CD4-positive, CD25-positive, alpha-beta regulatory T cell (primary cell): ENCODE measurements at places on chromosomes 4 and X.

DNA sequence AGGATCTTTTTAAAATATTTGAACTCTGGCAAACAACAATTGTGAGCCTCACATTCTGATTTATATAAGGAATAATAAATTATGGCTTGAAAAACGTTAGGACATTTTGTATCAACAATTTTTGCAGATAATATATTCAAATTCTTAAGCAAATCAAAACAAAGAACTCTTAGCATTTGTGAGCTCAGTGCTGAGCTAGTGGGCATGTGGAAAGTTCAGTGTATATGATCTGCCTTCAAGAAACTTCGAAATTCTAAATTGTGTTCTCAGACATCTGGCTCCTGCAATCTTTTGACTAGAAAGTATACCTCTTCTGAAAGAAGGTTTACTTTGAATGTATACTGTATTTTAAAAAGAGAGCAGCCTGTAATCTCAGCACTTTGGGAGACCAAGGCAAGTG is 122.3 kb upstream of the NEIL3 start:
- DNase-seq: no peak

- DNase-seq: no peak
Measured at GRCh38 chrX:136711147-136711546, 63.2 kb downstream of the CD40LG start.

- DNase-seq: no peak
Measured at GRCh38 chr4:62243895-62244294, 1043.8 kb downstream of the ADGRL3 start.

DNA sequence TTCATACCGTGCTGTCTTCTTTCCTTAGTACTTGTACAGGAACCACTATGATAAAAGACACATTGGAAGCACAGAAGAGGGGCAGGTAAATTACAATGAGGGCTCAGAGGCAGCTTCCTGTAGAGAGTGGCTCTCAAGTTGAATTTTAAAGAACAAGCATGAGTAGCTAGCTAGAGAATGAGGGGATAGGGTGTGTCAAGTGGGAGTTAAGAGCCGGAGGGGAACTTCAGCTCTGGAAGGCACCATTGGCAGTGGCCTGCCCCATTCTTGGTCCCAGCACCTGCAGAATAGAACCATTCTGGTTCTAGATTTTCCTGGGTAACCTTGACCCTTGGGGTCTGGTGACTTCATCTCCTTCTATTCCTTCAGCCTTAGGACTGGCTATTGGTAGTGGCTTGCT is 34.0 kb upstream of the JADE1 start:
- DNase-seq: no peak

- no peak for DNase-seq
Measured at GRCh38 chr4:38672397-38673129, 8.6 kb downstream of the KLF3 start.

DNA sequence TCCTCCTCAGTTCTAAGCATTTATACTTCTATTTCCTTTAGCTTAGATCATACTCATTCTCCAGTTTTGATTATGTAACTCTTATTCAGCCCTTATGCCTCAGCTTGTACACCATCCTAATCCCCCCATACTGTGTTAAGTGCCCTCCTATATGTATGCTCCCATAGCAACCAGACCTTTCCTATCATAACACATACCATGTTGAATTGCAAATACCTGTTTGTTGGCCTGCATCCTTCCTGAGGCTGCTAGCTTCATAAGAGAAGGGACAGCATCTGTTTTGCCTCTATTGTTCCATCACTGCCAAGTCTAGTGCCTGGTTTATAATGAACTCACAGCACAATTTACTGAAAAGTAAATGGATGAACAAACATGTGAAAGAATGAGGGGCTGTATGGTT is 443.7 kb downstream of the CENPC start:
- no peak for DNase-seq

- DNase-seq: no peak
Measured at GRCh38 chrX:107686792-107687191, 58.5 kb downstream of the PRPS1 start.

- no peak for DNase-seq
Measured at GRCh38 chr4:148057516-148057915, 325.6 kb downstream of the ARHGAP10 start.

DNA sequence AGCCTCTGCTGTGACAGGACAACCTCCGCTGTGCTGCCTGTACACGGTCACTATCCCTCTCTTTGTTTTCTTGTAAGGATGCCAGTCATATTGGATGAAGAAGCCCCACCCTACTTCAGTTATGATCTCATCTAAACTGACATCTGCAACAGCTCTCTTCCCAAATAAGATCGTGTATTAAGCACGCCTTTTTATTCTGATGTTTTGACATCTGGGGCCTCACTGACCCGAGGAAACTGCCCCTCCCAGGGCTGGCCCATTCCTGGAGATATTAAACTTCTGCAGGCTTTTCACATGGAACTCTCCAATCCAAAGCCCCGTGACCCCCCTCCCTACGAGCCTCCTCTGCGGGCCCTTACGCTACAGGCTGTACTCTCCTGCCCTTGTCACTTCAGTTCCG is 232.0 kb downstream of the ARHGAP10 start:
- no peak for DNase-seq

DNA sequence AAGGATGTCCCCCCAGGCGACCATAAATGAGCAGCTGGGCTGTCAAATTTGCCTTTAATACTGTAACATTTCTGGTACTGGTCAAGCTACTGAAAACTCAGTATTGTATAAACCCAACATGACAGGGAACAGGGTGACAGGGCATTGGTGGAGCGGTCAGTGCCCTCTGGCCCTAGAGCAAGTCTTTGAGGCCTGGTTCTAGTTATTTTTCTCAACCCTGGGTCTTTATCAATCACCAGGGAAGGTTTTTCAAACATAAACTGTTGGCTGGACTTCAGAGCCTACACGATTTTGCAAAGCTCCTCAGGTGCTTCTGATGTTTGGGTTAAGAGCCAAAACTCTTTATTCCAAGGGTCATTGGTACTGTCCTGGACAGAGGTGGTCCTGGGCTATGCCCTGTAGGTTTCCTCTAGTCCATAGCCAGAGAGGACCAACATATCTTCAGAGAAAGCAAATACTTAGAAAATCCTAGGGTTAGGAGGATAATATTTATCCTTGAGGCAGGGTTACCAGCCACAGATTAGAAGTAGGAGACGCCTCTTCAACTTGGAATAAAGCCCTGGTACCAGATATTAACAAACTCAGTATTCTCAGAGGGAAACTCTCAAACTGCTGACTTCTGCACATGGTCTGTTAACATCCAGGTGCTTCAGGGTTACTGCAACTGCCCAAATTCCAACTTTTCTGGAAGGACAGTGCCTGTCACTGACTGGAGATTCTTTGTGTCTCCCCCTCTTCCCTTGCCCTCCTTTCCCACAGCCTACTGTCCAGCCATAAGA is 26.7 kb upstream of the ADH7 start:
- DNase-seq: no peak

- peak; percentile 61 for DNase-seq
Measured at GRCh38 chr4:40843696-40844095, 93.9 kb downstream of the NSUN7 start.

DNA sequence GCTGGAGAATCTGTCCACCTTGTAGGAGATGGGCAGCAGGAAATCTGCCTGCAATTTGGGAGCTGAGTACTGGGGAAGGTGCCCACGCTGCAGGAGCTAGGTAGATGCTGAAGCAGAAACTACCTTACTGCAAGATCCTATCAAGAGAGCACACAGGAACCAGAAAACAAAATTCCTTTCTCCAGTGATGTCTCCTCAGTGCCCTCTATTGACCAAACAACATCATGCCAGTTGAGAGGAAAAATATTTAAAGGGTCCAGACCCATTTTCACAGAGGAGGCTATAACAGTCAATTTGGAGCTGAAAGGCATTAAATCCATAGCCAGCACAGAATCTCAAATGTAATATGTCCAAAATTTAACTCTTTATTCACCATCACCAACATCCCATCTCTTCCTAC is 406.8 kb downstream of the SLITRK2 start:
- no peak for DNase-seq

DNA sequence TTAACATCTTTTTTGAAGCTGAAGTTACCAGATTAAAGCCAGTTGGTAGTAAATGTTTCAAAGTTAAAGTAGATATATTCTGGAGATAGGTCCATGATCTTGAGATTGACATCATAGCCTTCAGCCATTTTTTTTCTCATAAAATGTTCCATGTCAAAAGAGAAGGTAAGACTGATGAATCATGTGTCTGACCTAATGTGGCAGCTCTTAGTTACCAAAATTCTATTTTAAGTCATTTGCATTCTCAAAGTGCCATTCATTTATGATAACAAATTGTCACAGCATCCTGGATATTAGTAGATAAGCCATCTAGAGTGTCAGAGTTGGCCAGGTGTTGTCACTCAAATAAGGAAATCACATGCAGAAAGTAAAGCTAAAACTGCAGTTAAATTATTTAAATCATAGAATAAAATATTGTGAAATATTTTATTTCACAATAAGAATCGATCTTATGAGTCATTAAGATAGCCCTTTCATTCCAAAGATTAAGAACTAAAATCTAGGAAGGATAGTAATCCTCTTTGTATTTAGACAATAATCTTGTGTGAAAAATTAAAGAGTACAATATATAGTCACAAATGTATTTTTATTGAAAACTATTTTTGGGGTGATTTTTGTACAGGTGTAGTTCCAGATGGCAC is 65.7 kb upstream of the ADAD1 start:
- DNase-seq: no peak

DNA sequence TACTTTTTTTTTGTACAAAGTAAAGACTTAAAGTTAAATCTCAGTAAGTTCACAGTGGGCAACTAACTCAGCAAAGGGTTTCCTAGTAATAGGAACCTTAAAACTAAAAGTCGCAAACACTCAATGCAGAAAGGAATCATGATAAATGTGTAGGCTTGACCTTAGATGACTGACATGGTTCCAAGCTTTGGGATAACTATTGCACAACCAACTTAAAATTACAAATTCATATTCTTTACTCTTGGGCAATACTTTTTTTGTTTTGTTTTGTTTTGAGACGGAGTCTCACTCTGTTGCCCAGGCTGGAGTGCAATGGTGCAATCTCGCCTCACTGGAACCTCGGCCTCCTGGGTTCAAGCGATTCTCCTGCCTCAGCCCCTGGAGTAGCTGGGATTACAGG is 8.2 kb downstream of the ELOVL6 start:
- no peak for DNase-seq

DNA sequence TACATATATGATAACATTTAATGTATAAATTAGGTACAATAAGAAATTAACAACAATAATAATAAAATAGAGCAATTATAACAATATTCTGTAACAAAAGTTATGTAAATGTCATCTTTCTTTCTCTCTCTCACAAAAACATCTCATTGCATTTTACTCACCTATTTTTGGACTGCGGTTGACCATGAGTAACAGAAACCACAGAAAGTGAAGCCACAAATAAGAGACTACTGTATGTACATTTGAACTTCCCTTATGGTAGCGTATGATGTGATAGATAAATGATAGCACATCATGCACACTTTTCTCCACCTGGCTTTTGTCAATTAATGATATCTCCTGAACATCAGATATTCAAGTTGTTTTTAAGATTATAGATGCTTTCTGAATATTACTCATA is 80.5 kb downstream of the HNRNPD start:
- DNase-seq: peak; percentile 56

DNA sequence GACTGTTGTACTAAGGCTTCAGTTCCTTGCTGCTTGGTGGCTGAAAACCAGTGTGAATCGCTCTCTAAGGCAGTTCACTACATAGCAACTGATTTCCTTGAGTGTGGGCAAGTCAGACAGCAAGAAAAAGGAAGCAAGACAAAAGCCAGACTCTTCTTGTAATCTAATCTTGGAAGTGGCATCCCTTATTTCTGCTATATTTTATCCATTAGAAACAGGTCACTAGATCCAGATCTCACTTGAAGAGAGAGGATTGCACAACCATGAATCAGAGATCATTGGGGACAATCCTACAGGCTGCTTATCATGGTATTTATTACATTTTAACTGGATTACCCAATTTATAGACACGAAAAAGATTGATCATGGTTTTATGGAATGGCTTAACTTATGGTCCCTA is 684.5 kb downstream of the GRID2 start:
- no peak for DNase-seq
